ENCODE measurements at places on chromosomes 1 and 21.

GRCh38 chr1:2452201-2452931 lies 23.7 kb upstream of the PLCH2 start:
- no peak for DNase-seq

GRCh38 chr1:34918977-34919561 lies 10.4 kb downstream of the DLGAP3 start:
- DNase-seq = no peak

DNA sequence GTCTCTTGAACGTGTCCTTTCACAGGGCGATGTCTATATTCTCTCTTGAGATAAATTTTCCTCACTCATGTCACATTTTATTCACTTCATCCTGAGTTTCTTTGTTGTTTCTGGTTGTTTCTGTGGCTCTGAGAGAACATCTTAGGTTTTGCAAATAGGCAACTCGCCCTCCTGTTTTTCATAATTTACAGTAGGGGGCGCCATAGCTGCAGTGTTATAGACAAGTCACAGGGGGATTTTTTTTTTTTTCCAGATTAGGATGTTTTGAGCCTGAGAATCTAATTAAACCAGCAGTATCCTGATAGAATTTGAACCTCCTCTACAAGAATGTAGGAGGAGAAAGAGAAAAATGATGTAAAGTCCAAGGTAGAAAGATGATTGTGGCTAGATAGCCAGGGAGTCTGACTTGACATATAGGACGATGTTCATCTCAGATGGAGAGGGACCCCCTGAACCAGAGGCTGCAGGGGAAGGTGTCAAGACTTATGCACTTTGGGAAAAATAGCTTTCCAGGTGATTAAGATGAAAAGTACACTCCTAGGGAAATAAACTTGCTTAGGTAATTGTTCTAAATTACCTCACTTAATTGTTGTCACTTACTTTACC lies 76.3 kb downstream of the ZP4 start:
- DNase-seq = no peak

GRCh38 chr1:33740040-33740744 lies 123.7 kb upstream of the HMGB4 start:
- no peak for DNase-seq

DNA sequence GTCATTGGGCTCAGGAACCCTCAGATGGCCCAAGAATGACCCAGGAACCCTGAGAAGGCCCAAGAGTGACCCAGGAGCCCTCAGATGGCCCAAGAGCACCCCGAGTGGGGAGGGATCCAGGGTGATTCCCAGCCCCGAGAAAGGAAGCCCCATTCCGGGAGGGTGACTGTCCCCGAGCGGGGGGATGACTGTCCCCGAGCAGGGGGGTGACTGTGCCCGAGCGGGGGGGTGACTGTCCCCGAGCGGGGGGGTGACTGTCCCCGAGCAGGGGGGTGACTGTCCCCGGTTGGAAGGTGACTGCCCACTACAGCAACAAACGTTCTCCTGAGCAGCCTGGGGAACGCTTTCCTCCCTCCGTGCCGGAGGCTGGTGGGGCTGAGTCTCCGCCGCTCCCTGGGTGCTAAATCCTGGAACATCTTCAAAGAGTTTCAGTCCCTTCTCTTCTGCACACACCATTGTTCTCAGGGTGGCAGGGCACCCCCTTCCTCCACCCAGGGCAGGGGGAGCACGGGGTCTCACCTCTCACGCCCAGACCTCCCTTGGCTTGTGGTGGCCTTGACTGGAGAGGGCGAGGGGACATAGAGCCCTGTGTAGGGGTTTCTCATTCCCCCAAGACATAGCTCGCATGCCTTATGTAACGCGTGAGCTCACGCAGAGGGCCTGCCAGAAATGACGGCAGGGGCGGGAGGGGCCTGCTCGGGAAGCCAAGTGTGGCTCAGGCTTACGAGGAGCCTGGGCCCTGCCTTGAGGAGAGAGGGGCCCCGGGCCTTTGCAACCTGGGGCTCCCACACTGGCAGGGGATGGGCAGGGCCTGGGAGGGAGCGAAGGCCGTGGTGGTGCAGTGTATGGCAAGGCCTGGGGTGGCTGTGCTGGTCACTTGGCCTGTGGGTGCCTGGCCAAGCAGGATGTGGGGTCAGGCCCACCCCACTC lies 14.3 kb upstream of the SKI start:
- DNase-seq = no peak

DNA sequence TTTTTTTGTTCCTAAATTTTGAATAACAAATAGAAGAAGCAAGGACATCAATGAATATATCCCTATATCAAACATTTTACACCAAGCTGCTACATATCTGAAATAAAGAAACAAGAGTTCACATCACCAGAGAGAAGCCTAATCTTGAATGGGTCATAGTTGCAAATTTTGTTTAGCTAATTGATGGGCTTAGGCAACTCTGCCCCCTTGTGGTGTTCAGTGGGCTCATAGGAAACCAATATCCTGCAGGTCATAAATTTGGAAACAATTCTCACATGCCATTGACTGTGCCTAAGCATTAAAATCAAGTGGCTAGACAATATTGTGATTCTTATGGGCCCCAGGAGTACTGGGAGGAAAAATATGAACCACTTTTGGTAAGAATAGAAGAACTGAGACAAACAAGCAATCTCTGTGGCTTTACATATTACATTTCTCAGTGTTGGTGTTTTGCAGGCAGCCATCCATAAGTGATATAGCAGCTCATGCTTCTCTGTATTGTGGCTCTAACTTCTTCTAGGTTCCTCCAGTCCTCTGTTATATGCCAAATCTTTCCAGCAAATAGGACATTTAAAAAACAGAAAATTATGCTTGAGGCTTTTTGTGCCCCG lies 1262.8 kb upstream of the PRMT6 start:
- DNase-seq = no peak

- no peak for DNase-seq
These were observed 13.3 kb upstream of the POFUT2 start for GRCh38 chr21:45300786-45301520.

DNA sequence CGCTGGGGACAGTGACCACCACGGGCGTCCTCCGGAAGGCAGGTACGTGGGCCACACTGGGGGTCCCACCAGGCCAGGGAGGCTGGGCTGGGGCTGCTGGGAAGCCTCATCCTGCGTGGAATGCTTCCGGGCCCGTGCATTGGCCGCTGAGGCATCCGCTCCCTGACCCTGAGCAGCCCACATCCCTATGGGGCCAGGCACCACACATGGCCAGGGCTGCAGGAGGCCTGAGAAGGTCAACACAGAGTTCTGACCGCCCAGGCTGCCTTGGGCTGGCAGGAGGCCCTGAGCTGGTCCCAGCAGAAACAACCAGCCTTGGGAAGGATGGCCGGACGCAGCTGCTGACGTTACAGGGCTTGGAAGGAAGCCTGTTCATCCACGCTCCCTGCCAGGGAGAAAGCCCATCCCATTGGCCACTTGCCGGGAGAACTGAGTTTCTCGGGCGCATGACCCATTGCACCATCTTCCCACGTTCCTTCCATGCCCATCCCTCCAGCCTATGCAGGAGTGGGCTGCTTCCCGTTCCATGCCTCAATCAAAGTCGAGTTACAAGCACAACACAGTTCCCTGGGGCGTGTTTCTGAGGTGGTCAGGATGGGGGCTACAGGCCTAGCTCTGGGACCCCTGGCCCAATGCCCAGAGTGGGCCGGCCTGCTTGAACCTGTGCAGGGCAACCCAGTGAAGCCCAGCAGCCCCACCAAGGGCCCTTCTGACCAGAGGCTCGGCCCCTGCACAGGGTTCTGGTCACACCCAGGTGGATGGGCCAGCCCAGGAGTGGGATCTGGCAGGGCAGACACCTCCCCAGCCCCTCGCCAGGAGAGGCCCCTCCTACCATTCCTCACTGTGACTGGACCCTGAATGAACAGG lies 31.7 kb downstream of the TRIM11 start:
- DNase-seq = no peak

DNA sequence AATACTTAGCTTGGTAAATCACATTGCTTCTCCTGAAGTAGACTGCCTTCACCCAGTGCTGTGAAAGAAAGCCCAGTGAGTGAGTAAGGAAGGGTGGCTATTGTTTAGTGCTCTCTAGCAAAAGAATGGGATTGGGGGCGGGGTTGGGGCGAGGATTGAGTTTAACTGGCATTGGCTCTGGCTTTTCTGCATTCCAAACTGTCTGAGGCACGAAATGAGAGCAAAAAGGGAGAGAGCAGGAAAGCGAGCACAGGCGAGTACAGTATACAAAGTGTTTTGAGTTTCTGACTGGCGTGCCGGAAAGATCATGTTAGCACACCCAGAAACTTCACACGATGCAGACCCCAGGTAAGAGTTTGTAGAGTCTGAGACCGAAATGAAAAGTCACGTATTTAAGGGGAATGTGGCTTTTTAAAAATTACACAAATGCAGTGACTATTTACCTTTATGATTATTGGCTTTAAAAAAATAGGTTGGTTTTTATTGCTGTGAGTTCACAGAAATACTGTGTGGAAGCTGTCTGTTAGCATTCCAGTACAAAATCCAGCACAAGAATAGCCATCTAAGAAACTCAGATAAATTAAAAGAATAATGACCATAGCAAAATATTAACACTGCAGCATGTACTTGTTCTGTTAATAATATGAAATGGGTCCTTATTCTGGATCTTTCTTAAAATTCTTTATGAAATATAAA lies 155.4 kb downstream of the CLEC20A start:
- DNase-seq = no peak

DNA sequence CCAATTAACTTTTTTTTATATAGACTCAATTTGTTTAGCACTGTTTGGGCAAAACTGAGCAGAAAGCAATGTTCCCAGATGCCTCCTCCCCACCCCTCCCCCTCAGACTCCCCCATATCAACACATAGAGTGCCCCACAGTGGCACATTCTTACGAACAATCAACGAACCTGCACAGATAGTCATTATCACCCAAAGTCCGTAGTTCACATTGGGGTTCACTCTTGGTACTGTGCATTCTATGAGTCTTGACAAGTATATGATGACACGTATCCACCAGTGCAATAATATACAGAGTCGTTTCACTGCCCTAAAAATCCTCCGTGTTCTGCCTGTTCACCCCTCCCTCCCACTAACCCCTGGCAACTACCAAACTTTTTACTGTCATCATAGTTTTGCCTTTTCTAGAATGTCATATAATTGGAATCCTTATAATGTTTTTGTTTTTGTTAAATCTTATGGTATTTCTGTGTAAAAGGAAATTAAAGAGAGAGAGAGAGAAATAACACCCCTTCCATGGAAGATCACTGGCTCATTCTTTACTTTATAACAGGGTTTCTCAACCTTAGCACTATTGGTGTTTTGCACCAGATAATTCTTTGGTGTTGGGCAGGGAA lies 37.2 kb upstream of the HNRNPU start:
- DNase-seq = no peak

DNA sequence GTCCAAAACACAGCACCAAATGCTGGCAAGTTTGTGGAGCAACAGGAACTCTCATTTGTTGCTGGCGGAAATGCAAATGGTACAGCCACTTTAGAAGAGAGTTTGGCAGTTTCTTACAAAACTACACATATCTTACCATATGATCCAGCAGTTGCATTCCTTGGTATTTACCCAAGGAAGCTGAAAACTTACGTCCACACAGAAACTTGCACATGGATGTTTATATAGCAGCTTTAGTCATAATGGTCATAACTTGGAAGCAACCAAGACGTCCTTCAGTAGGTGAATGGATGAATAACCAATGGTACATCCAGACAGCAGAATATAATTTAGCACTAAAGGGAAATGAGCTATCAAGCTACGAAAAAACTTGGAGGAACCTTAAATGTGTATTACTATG lies 66.4 kb downstream of the MARK1 start:
- no peak for DNase-seq

- DNase-seq = no peak
These were observed 42.1 kb upstream of the OSBPL9 start for GRCh38 chr1:51574796-51575195.

DNA sequence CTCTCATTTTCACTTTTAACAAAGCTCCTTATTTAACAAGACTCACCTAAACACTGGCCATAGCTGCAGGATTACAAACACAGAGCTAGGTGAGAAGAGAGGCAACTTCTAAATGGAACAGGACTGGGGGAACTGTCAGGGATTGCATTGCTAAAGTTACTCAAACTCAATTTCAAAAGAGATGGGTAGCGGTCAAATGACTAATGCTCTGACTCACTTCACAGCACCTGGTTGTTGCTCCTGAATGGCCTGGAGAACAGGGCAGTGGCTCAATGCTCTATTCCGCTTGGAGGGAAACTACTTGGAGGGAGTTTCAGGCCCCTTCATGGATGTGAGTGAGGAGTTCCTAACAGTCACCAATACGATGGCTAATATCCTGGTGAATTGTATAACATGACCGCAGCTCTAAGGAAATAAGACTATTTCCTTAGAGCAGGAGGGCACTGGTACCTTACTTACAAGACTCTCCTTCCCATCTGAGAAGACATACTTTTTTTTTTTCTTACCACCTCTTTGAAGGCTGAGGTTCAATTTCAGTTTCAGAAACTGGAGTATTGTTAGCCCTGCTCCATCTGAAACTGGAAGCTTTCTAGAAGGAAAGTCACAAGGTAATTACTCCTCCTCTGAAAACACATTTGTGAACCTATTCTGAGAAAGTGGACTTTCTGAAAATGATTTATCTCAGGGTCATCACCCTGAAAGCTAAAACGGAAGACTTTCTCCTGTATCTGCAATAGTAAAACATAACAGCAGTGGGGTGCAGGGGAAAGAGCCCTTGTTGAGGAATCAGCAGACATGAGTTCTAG lies 9.5 kb downstream of the DPT start:
- DNase-seq = no peak

GRCh38 chr21:44357064-44357837 lies 3.8 kb downstream of the TRPM2 start:
- no peak for DNase-seq

GRCh38 chr1:174469687-174470086 lies 21.9 kb downstream of the GPR52 start:
- DNase-seq = no peak

Data from stimulated activated naive CD4-positive, alpha-beta T cell (primary cell).